ENCODE measurements at places on chromosomes 2 and 18. TPM values are rescaled to one million over a fixed set of nuclear protein-coding genes. Genes with fewer than 3 reads are reported as not detected.

TMEM17 gene
- 1.4 TPM for total RNA-seq

CYS1 gene
- under 0.01 TPM for total RNA-seq

MDH1 gene
- total RNA-seq = 139 TPM

SDC1 gene
- 0.36 TPM for total RNA-seq

HAUS1 gene
- total RNA-seq = 40.3 TPM

IMPA2 gene
- 9.9 TPM for total RNA-seq

SIGLEC15 gene
- total RNA-seq = not detected
